Stimulated activated CD8-positive, alpha-beta memory T cell treated with anti-CD3 and anti-CD28 coated beads, Interleukin-15, amount 100 ng/mL, for 48 hours (primary cell): ENCODE measurements at places on chromosomes 2 and 18.

GRCh38 chr2:14123436-14124103, 508.9 kb upstream of the LRATD1 start:
- no peak for DNase-seq

- no peak for DNase-seq
These were observed 22.4 kb upstream of the SSB start for GRCh38 chr2:169776252-169776761.

DNA sequence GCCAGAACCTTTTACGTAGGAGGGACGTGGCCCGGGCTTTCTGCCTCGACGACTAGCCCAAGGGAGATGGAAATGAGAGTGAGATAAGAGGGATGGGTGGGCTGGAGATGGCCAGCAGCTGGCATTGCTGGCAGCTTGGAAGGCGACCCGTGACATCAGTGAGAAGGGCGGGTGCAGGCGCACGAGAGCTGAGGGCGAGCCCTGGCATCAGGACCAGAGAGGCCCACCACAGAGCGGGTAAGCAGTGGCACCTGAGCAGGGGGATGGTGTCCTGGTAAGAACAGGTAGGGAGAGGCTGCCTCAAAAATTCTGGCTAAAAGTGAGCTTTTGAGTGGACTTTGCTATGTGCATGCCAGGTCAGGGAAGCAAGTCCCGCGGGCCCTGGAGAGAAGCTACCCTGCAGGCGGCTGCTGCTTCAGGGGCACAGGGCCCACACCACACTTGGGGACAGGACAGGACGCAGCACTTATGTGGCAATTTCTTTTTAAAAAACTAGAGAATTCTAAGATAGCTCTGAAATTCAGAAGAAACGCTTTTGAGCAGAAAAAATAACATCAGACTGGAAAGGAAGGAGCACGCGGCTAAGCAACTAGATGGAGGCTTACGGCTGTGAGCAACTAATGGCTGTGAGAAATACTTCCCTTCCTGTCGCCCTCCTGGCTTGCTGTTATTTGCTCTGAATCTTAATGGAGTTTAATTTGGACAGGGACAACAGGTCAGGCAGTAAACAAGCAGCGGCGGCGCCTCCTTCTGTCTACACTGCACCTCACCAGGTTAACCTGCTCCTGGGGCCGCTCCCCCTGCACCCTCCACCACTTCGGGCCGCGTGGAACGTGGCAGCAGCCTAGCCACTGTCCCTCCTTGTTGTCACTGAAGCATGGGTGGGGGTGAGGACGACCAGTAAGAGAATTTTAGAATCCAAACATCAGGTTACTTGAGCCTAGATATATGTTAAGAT, 20.5 kb downstream of the THAP4 start:
- DNase-seq = no peak

DNA sequence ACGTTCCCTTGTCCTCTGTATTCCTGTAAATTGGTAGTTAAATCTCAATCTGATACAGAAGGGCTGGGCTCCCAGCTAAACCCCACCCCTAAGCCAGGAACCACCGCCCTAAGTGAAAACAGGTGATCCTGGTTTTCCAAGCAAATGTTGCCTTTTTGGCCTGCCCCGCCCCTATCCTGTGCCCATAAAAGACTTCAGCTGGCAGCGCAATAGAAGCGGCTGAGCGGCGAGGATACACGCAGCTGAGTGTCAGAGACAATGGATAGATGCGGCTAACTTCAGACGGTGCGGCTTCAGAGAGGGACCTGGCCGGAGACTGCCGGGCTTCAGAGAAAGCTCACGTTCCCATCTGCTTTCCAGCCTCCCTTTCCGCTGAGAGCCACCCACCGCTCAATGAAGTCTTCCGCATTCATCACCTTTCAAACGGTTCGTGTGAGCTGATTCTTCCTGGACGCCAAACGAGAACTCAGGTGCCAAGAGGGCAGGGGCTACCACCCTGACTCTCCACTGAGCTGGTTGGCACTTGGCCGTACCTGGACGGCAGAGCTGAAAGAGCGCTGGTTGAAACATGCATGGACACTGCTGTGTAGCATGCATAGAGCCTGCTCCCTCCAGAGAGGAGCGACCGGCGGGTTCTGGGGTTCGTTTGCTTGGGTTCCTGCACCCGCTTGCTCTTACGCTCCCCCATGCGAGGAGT, 49.5 kb upstream of the POLE4 start:
- DNase-seq = no peak

DNA sequence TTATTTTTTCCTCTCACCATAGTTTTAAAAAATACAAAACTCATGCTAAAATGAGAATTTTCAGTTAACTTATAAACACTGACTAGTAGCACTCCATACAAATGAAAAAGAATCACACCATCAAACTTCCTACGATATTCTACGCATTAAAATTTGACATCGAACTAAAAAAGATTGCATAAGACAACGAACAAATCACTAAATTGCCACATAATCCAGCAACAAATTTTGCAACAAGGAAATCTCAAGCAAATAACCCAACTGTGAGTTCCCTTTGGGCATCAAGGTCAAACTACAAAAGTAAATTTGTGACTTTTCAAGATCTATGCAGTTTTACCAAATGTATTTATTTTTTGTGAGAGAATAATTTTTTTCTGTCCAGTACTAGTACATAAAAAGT, 1.5 kb downstream of the MAP3K2 start:
- DNase-seq = no peak

GRCh38 chr18:79200546-79201268, 131.5 kb downstream of the ATP9B start:
- DNase-seq = no peak

- DNase-seq = no peak
These were observed 187.8 kb downstream of the FTCDNL1 start for GRCh38 chr2:199663157-199663556.

DNA sequence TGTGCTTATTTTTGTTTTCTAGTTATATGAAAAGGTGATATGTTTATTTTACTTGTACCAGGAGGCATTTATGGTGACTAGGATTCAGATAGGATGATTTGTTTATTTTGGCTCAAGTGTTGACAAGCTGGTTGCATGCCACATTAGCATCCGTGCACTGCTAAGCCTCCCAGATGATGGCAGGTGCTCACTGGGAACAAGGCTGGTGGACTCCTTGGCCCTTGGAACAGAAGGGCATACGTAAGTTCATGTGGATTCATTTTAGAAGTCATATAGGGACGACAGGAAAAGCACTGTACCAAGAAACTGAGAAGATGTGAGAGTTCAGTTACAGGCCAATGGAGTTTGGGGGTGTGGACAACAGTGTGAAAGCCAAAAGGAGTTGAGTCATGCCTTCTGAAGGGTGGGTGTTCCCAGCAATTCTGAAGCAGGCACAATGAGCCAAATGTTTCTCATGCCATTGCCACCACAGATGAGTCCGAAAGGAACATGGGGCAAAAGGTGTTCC, 166.2 kb downstream of the PHLPP1 start:
- DNase-seq = no peak

DNA sequence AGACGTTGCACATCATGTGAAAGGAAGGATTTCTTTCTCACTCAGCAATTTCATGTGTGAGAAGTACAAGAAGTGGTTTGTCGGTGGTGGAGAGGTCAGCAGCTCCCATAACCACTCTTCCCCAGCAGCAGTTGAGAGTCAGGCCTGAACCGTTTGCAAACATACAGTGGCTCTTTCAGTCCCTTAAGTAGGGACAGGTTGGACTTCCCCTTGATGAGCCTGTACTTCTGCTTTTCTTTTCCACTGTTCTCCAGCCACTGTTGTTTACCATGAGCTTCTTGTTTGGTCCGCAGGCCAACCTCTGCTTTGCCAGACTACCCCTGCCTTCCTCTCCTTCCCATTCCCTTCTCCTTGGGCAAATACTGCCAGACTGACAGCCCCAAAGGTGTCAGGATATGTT, 391.3 kb upstream of the CELF4 start:
- DNase-seq = no peak

DNA sequence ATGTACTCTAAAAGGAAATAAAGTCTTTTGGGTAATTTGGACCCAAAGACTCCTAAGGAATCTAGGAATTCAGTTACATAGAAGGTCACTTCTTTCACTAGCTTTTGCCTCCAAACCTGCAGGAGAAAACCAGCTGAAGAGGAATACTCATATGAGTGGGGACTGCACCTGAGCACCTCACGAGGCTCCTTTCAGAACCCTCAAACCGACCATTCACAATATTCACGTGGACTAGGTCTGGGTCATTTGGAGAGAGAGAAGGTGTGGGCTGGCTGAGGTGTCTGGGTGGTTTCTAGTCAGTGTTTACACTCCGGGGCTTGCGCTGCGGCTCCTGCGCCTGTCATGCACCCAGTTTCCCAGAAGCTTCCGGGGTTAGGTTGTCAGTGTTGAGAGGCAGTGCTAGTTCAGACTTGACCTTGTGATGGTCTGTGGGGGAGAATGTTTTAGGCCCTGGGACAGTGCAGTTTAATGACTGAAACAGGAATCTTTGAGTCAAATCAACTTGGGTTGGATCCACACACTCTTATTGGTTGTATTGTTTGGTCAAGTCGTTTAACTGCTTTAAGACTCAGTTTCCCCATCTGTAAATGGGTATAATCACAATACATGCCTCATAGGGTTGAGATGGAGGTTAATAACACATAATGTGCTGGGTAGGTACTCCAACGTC, 78.4 kb downstream of the LIMS1 start:
- peak; percentile 61 for DNase-seq

DNA sequence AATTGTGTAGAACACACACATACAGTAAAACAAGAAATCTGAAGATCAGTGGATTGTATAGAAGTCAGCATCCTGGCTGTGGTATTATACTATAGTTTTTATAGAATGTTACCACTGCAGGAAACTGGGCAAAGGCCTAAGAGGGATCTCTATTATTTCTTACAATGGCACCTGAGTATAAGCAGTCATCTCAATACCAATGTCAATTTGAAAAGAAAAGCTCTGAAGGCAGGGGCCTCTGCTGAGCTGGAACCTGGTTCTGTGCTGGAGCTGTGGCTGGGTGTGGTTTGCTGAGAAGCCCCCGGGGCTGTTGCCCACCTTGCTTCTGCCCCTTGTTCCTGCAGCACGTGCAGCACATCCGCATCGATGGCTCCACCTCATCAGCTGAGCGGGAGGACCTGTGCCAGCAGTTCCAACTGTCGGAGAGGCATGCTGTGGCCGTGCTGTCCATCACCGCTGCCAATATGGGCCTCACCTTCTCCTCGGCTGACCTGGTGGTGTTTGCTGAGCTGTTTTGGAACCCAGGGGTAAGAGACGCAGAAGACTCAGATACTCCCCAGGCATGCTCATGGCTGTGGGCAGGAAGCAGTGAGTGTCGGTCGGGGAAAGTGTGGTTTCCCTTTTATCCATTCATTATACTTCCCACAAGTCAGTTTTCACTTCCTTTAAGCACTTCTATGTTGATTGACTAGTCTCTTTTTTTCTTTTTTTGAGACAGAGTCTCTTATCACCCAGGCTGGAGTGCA, 23.5 kb upstream of the RPL37A start:
- DNase-seq = peak; percentile 17

DNA sequence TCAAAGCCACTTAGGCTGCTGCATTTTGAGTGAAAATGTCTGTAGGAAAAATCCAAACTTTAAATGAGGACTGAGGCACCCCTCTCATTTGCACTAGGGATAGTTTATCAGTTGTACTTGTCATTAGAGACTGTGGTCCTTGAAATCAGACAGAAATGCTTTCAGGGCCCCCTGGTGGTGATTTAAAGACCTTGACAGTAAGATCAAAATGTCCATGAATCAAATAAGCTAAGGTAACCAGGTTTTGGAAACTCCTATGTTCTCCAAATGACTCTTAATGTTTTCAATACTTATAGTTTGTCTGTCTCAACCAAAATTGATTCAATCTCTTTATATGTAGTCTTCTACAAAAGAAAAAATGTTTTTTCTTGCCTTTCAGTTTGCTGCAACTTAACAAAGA, 28.8 kb upstream of the DDX18 start:
- DNase-seq = no peak

DNA sequence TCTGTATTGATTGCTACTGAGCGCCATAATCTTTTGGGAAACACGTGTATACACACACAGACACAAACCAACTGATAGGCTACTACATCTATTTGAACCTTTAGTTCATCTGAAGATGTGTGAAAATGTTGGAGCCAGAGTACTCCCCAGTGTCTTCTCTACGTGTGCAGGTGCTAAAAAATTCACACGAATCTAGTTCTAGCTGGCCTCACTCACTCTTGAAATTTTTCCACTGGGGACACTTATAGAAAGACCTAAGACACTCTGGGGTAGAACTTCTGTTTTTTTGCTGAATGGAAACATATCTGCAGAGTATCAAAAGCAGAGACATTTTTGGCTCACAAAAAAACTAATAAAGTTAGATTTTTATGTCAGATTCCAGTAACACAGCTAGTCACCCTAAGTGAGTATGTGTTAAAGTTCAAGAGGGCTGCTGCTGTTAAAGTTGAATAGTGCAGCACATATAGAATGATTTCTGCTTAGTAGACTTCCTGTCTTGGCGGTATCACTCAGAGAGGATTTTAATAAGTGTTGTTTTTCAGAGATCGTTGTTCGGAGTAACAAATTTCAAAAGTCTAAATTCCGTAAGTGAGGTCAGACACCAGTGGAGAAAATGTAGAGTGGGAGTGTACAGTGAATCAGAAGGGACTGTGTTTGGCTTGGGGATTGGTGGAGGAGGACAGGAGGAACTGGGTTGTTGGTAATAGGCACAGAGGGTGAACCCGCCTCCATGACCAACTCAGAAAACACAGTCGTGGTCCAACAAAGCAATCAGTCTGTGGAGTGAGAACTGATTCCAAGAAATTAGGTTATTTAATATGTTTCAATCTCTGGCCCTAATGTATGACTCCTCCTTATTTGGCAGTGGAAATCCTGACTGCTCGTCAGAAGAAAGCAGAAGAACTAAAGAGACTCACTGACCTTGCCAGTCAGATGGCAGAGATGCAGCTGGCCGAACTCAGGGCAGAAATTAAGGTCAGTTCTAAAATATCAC, 43.1 kb downstream of the KCTD18 start:
- DNase-seq = peak; percentile 32

DNA sequence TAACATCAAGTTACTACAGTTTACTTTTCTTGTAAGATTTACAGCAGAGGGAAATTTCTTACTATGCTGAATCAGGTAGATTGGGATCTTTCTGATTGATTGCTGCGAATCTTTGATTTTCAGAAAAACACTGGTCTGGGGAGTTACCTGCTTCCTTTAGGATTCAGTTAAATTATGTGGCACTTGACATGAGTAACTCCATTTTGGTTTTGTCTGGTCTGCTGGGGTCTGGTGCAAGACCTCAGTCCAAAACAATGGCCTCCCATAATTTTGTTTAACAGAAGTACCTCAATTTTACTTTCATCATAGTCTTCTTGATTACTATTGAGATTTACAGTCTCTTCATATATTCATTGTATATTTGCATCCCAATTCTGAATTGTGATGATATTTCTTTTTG, 775.5 kb downstream of the TRIB2 start:
- DNase-seq = no peak

DNA sequence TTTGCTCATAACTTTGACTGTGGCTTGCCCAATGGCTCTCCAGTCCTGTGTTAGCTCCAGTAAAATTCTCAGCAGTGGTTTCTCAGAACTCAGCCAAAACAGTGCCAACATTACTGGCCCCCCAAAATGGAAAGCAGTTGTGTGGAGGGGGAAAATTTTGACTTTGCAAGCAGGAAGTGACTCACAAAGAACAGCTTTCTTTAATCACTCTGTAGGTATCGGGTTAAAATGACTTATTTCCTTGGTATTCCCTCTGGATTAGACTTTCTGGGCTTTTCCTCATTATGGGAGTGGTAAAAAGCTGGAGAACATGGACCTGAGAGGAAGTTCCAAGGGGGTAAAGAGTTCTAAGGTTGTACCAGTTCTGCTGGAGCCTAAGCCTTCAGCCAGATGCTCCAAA, 175.7 kb upstream of the RND3 start:
- DNase-seq = no peak
